ENCODE measurements at places on chromosomes 7 and 10.
A peak's percentile ranks its signal among the peaks of the same experiment; 100 is the strongest.

DNA sequence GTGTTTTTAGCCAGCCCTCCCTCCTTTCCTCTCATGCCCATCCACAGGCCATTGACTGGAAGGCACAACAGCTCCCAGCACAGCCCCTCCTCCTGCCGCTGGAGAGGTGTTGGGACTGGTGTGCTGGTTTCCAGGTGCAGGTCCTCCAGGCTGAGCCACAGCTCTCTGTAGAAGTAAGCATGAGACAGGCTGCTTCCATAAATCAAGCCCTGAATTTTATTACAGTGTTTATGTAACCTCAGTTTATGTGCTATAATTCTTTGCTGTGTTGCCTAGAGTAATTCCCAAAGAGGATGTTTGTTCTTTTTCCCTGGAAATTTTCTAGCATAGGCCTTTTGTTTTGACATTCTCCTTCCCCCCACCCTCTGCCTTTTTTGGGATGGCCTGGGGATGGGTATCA is 445.8 kb downstream of the AUTS2 start:
- DNase-seq, result no peak

- DNase-seq, result no peak
Observed at GRCh38 chr7:1461646-1462375, 2.5 kb upstream of the MICALL2 start.

DNA sequence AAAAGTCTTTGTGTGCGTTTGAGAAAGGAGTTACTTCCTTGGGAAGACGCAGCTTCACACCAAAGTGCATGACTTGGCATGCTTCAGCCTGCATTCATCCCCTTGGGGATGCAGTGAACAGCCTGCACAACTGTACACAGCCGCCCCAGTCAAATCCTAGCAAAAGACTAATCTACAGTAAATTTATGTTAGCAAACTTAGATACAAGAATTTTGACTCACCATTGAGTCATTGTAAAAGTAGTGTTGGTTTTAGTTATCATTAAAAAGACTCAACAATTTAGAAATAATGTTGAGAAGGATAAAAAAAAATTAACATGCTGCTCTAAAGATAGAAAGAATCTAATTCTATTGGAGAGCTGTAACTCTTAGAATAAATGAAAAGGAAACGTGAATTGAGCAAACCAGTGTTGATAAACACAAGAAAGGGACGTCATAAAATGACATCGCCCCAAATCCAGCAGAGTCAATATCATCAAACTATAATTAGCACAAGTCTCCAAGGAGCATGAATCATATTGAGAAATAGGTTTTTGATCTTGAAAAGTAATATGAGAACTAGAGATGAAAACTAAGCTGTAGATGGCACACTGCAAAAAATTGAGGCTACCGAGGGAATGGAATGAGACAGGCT is 11.9 kb upstream of the OPTN start:
- peak; percentile 37 for DNase-seq

- peak; percentile 47 for DNase-seq
Observed at GRCh38 chr7:46970476-46970875, 611.4 kb downstream of the TNS3 start.

DNA sequence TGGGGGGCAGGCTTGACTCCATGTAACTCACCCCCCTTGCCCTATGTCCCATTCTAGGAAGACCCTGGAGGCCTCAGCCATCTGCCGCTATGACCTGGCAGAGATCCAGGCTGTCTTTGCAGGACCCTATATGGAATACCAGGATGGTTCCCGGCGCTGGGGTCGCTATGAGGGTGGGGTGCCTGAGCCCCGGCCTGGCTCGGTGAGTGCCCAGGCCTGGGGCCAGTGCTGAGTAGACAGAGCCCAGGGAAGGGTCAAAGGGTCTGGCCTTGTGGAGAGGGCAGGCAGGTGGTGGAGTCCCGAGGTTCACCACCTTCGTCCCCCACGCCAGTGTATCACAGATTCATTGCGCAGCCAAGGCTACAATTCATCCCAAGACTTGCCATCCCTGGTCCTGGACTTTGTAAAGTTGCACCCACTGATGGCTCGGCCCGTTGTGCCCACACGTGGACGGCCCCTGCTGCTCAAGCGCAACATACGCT is 7.5 kb downstream of the MRPL43 start:
- no peak for DNase-seq

DNA sequence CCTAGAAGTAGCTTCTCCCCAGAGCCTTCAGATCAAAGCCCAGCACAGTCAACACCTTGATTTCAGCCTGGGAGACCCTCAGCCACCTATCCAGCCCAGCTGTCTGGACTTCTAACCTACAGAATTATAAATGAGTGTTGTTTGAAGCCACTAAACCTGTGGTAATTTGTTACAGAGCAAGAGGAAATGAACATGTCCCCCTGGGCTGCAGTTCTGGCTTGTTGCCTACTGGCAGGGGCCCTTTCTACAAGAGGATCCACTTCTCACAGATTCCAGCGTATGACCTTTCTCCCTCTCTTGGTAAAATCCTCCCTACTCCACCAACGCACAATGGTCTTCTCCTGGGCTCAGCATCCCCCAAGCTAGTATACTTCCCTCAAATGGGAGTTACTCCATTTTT is 46.4 kb upstream of the ECHDC3 start:
- DNase-seq, result no peak

DNA sequence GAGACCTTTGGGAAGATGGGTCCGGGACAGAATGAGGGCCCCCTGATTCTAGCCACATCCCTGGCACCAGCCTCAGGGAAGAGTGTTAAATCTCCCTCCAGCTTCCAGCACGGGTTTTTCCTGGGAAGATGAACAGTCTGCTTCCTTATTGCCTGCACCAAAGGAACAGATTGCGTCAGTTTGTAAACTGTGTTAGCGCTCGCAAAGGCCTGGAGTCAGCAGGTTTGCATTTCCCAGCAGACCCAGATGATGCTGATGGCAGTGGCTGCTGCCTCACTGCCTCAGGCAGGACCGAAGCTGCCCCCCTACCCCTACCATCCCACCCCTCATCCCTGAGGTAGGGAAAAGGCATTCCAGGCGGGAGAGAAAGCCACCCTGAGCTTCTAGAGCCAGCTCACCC is 34.6 kb upstream of the LRRC4 start:
- no peak for DNase-seq

DNA sequence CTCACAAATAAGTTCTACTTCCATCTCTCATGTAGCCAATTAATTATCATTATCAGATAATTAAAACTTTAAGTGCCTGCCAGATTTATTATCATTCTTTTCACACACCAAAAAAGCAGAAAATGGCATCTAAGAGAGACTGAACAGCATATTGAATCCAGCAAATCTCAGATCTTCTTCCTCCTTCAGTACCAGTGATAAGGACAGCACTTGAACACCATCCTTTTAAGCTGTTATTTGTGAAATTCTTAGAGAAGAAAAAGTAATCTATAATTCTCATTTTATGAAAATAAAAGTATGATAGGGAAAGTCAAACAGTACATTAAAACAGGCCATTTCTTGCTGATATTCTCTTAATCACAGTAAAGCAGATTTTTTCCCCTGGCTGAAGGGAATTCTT is 104.5 kb downstream of the ELAPOR2 start:
- no peak for DNase-seq

GRCh38 chr7:95002775-95003174 is 95.4 kb downstream of the PPP1R9A start:
- peak; percentile 41 for DNase-seq

GRCh38 chr10:805620-806305 is 116.3 kb upstream of the DIP2C start:
- no peak for DNase-seq

DNA sequence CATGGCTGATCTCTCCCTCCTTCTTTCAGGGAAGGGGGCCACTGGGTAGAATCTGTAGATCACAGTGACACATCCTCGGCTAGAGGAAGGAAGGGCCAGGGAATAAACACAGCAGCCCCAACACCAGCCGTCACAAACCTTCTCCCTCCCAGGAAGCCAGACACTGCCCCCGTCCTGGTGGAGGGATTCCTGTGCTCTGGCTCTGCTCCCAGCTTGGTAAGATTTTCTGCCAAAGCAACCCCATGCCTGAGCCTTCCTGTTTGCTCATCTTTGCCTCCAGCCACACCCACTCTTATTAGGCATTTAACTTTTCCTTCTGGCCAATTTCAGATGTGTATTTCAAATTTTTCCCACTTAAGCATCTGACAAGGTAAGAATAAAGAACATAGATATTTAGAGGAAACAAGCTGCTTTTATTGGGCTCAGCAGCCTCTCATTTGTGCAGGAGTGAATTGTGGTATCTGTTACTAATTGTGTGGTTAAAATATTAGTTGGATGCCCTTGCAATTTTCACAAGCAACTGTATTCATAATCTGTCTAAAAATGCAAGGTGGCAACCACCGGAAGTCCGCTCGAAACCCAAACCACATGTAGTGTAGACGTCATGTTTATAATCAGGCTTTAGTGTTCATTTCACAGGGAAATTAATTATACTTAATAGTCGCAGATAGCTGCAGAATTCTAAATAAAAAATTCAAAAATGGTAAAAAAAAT is 13.2 kb upstream of the NPS start:
- no peak for DNase-seq

- DNase-seq, result no peak
Observed at GRCh38 chr7:44066111-44066460, 719 bp upstream of the PGAM2 start.

GRCh38 chr7:20268824-20269223 is 51.6 kb upstream of the MACC1 start:
- no peak for DNase-seq

- no peak for DNase-seq
Observed at GRCh38 chr10:33712825-33713224, 378.4 kb upstream of the NRP1 start.

- DNase-seq, result no peak
Observed at GRCh38 chr7:33880787-33881186, 24.6 kb upstream of the BMPER start.

GRCh38 chr10:36416513-36416912 is 708.9 kb upstream of the ANKRD30A start:
- DNase-seq, result no peak

DNA sequence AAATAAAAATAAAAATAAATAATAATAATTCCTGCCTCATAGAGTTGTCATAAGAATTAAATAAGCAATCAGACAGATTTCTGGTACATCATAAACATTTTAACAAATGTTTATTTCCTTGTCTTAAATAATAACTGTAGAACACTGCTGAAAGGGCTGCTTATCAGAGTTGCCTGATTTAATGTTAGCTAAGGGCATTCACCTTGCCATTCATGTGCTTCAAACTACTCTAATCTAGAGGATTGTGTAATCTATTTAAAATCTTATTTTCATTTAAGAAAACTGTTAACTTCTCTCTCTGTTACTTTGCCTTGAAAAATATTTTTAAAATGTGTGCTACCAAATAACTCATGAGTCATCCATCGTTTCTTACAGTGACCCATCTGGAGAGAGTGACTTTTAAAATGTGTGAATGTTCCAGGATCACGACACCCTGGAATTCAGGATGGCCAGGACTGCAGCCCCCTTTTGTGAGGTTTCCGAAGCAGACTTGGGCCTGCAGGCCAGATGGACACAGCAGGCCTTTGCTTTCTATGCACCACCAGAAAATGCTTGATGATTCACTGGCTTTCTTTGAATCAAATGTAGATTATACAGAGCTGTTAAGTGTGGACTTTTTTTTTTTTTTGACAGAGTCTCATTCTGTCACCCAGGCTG is 109.1 kb upstream of the TNS3 start:
- peak; percentile 21 for DNase-seq

DNA sequence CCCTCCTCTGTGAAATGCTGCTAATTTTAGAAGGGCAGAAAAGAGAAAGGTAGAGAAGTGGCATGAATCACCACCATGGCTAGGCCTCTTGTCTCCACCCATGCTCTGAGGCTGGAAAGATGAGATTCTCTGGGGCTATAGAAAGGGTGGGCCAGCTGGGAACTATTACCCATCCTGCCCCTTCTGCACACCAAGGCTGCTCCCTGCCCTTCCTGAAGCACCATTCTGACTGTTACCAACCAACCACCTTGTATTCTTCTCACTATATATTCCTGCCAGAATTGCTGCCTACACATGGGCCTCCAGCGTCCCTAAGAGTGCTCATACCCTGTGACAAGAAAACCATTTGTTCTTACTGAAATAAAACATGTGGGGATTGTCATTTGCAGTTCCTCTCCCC is 11.4 kb upstream of the DLX6 start:
- no peak for DNase-seq

DNA sequence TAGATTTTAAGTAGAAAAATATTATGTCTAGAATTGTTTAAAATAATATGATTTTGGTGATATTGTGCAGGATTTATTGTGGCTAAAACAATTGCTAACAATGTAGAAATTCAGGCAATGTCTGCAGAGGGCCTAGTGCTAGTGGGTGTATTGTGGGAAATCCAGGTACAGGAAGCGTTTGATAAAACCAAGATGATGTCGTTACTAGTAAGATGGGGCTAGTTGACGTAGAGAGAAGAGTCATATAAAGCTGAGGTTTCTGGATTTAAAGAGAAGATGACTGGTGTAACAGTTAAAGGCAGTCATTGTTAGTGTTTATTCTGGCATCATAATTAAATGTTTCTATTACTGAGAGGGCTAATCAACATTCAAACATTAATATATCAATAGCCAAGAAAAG is 43.5 kb downstream of the ADK start:
- no peak for DNase-seq

- DNase-seq, result peak; percentile 98
Observed at GRCh38 chr10:121510201-121510771, 88.0 kb downstream of the FGFR2 start.

DNA sequence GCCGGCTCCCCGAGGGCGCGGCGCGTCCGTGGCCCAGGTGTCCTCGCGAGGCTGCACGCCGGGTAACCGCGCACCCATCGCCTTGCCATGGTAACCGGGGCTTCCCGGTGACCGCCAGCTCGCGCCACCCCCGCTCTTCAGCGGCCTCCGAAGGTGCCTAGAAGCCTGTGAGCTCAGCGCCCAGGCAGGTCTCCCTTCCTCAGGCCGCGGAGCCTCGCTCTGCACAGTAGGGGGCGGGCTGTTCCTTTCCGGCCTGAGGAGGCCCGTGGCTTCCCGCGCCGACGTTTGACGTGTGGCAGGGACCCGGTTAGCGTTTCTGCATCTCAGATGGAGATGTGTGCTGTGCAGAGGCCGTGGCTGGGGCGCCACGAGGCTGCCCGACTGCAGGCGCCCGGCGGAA is 117.1 kb downstream of the DYNC2I1 start:
- DNase-seq, result no peak

DNA sequence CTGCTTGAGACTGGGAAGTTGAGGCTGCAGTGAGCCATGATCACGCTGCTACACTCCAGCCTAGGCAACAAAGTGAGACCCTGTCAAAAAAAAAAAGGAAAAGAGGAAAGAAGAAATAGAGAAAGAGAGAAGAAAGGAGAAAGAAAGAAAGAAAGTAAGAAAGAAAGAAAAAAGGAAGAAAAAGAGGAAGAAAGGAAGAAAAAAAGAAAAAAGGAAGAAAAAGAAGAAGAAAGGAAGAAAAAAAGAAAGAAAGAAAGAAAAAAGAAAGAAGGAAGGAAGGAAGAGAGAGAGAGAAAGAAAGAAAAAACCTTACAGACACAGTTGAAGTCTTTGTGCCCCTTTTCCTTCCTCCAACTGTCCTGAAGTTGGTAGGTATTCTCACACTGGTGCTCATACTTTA is 26.6 kb upstream of the LEP start:
- no peak for DNase-seq

GRCh38 chr7:152430854-152431253 is 4.9 kb downstream of the KMT2C start:
- no peak for DNase-seq

- DNase-seq, result no peak
Observed at GRCh38 chr7:98288064-98288823, 6.8 kb downstream of the BRI3 start.
